ENCODE measurements at places on chromosomes 7 and 10. TPM values are rescaled to one million over a fixed set of nuclear protein-coding genes. Genes with fewer than 3 reads are reported as not detected.

The FOXK1 gene
- total RNA-seq: 16.2 TPM

The ZPBP gene
- 0.71 TPM for total RNA-seq

GRCh38 chr7:108128514-108128913 lies 1.6 kb downstream of the LAMB4 start:
- H3K27me3 ChIP-seq: no peaks in the 10 kb centered on the region
- no peak overlapping the region for H3K4me3 ChIP-seq
- no peak overlapping the region for H3K27ac ChIP-seq
- DNase-seq: no peak
- H3K4me1 ChIP-seq: no peaks in the 10 kb centered on the region
- H3K36me3 ChIP-seq: no peaks in the 10 kb centered on the region

DNA sequence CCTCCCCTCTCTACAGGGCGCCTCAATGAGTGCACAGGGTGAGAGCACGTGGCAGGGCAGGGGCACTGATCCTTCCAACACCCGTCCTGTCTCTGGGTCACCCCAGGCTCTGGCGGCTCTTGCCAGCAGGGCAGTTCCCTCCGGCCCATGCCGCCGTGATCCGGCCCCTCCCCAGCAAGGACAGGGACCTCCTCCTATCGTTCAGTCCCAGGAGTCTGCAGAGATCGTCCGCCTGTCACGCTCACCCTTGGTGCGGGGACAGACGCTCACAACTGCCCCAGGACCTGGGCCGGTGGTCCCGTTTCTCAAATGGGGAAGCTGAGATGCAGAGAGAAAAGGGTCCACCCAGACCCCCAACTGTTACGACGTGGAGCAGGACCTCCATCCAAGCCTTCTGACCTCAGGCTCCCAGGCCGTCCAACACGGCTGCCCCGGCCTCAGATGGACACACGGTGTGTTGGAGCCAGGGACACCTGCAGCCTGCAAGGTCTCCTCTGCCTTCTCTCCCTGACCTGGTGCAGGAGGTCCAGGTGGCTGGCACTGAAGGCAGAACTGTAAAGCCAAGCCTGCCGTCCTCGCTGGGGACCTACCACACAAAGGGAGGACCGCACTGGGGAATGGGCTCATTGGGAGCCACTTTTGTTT lies 248.9 kb downstream of the ELFN1 start:
- H3K27me3 ChIP-seq: no peaks in the 10 kb centered on the region
- peaks cover 6% of the 10 kb centered on the region for H3K4me1 ChIP-seq
- no peak for DNase-seq
- H3K4me3 ChIP-seq: no peak overlapping the region

Data from thyroid gland (tissue), 4 donors.